ENCODE measurements at places on chromosomes 13 and 19. TPM values are rescaled to one million over a fixed set of nuclear protein-coding genes. Genes with fewer than 3 reads are reported as not detected.

Gene ZNF99
- total RNA-seq = not detected

Gene SERP2
- not detected for total RNA-seq

Gene PRODH2
- total RNA-seq = not detected

Gene CLIP3
- total RNA-seq = 1.5 TPM

Gene ATCAY
- not detected for total RNA-seq

Gene FXYD3
- not detected for total RNA-seq

Gene STOML3
- total RNA-seq = not detected

Gene RAD23A
- total RNA-seq = 113 TPM

Gene CEACAM16
- total RNA-seq = not detected

Gene PTH2
- total RNA-seq = 1.4 TPM

Gene ZNF586
- 26.1 TPM for total RNA-seq

Gene NLRP4
- not detected for total RNA-seq

Gene MAST1
- 0.53 TPM for total RNA-seq

Gene THSD1
- not detected for total RNA-seq

Gene ZNF429
- 11.0 TPM for total RNA-seq

Gene KANK3
- 8.7 TPM for total RNA-seq

Gene CPAMD8
- total RNA-seq = 1.6 TPM

Gene CBLC
- total RNA-seq = not detected

Gene PRTN3
- total RNA-seq = not detected

Gene SSC5D
- total RNA-seq = 0.53 TPM

Gene ZNF222
- 5.4 TPM for total RNA-seq

Gene CLDN10
- not detected for total RNA-seq

Gene DBP
- total RNA-seq = 25.8 TPM

Gene CLEC17A
- total RNA-seq = not detected

Gene NUFIP1
- total RNA-seq = 5.1 TPM

Gene FBXO27
- not detected for total RNA-seq

Gene BRSK1
- 4.0 TPM for total RNA-seq

Gene KLK10
- total RNA-seq = not detected

Gene ZNF584
- 4.4 TPM for total RNA-seq

Gene GPR4
- total RNA-seq = not detected

Measured in activated naive CD4-positive, alpha-beta T cell treated with anti-CD3 and anti-CD28 coated beads, Interleukin-2, amount 10 ng/mL, durations not matched to agents 5 hours and 36 hours (primary cell).